GM06990 (cell line): ENCODE measurements at places on chromosomes 16 and 17.

- no peak for DNase-seq
Observed at GRCh38 chr16:22673421-22673831, 140.5 kb upstream of the HS3ST2 start.

DNA sequence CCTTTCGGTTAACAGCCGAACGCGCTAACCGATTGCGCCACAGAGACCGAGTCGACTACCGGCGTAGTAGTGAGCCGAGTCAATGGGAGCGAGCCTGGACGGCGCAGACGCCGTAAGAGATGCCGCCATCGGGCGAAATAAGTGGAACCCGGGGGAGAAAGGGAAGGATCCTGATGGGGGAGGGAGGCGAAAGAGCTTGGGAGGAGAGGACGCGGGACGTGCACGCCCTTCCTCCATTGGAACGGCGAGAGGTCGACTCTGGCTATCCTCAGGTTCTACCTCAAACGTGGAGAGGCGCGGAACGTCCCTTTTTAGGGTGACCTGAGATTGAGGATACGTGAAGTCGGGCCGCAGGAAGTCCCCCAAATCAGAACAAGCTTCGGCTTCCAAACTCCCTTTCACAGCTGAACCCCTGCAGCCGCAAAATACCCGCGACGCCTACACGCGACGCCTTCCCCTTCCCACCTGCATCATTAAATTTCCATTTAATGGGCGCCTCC is 683 bp upstream of the PSMB3 start:
- peak; percentile 89 for DNase-seq

DNA sequence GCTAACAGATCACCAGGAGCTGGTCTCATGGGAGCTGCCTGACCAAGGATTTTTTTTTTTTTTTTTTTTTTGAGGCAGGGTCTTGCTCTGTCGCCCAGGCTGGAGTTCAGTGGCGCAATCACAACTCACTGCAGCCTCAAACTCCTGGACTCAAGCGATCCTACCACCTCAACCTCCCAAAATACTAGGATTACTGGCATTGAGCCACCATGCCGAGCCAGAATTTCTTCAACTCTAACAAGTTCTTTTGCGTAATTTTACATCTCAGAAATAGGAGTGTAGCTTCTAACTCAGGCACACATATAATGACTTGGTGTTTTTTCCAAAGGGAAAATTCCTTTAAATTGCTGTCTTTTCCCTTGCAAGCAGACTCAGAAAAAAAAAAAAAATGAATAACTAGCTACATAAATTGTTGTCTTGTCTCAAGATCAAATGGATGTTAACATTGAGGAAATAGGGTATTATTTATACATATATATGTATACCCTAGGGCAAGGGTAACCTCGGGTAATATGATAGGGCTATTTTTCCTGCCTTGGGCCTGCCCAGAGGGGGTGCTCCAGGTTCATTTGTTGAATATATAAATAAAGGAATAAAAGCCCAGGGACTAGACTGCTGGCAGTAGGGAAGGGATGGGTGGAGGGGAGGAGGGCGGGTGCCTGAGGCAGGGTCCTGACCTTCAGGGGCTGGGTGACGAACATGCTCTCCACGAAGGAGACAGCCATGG is 42.8 kb upstream of the GCSH start:
- no peak for DNase-seq

DNA sequence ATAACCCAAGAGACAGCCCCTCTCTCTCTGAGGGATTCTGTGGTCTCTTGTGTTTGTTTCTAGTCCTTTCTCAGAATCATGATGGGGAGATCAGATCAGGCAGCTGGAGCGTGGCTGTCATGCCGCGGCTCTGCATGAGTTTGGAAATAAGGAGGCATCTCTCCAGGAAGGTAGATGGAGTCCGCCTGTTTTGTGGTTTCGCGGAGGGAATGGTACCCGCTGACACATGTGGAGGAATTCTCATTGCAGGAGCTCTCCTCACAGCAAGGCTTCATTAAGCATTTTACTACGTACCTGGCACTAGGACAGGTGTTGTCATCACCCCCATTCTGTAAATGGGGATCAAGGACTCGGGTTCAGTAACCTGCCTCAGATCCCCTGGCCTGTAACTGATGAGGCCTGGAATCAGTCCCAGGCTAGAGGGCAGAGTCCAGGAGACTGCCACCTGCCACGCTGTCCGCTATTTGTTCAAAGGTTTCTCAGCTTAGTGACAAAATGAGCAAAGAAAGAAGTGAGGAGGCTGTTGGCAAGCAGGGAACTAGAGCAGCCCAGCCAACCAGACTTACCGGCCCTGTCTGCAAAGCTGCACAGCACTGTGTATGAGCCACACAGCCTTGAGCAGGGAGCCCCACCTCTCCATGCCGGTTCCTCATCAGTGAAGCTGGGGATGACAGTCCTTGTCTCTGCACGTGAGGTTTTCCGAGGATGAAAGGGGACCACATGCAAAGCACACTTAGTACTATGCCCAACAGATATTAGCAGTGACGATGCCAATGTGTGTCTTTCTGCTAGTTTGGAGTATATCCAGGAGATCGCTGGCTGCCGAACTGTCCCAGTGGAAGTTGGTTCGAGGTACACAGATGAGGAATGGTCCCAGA is 11.0 kb downstream of the KDM8 start:
- DNase-seq = no peak

GRCh38 chr17:51734462-51734861 is 424.1 kb downstream of the CA10 start:
- no peak for DNase-seq
